Fibroblast of skin of right biceps (primary cell): ENCODE measurements at places on chromosomes 2 and 18.

GRCh38 chr2:102024410-102024809 is 32.6 kb downstream of the IL1R2 start:
- no peak for DNase-seq

DNA sequence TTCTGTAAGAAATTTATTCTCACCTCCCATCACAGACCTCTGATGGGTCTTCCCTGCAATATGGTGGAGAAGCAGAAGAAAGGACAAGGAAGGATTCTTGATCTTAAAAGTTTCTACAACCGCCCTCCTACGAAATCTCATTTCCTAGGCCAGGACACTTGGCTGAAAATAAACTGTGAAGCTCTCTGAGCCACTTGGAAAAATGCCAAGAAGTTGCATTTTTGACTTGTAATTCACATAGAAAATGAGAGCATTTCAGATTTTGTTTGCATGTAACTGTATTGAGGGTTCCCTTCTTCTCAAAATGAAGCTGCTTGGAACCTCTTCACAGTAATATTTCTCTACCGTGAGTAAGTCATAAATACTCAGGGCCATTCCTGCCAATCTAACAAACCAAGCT is 458.3 kb upstream of the SLC14A2 start:
- DNase-seq, result peak; percentile 52

DNA sequence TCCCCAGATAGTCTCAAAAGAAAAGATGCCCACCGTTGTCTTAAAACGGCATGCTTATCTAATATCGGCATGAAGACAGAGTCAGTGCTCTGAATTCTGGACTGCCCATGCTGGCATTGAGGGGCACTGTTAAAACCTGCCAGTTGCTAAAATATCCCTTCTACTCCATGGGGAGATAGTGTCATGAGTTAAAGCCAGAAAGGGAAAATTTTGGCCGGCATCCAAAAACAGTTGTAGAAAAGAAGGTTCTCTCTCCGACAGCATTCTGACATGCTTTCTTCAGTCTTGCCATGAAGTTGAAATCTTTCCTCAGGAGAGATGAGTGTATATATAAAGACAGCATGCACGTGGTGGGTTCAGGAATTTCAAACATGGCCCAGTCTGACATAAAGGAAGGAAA is 401.3 kb upstream of the PIK3C3 start:
- DNase-seq, result no peak

GRCh38 chr2:106159866-106160785 is 34.0 kb downstream of the UXS1 start:
- no peak for DNase-seq

DNA sequence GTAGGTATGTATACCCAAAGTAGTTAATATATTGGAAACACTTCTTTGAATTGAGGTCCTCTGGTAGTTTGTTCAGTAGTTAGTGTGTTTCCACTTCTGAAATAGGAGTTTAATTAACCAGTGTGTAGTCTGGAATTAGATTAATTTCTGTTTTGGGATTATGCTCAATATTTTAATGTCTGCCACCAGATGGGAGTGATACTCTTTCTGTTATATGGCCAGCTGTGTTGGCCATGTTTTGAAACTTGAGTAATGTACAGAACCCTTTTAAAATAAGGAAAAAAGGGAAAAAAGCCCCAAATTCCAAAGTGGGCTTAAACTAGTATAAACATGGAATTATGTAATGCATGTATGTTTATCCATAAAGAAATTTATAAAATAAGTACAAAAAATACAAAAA is 147.7 kb downstream of the CTNNA2 start:
- no peak for DNase-seq

GRCh38 chr2:150631236-150631821 is 143.9 kb upstream of the RND3 start:
- DNase-seq, result no peak

DNA sequence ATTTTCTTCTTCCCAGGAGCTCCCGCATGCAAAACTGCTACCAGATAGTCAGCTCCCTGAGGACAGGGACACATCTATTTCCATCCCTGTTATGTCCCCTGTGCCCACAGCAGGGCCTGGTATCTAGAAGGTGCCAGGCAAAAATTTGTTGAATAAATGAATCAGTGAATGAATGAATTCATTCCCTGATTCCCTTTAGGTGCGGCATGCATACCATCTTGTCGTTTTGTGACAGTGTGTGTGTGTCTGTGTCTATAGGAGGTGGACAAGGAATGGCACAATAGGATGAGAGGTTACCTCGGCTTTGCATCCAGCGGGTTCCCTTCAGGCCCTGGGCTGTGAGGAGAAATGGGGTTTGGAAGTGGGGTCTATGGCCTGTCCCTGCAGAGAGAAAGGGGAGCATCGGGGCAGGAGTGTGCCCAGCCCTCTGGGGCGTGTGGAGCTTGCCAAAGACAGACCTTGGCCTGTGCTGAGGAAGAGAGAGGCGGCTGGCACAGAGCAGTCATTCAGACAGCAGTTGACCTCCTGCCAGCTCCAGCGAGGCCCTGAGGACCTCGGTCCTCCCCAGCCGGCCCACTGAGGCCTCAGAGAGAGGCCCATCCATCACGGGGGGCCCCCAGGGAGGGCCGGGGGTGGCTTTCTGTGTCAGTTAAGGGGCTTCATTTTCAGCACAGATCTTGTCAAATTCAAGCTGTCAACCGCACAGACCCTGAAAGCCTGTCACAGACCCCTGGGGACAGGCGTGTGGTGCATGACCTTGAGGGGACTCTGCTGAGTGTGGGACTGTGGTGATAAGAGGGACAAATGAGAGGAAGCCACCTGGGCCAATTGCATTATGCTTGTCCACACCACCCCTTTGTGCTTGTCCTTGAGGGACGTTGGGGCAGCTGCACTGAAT is 125.9 kb upstream of the CXCR4 start:
- DNase-seq, result no peak

GRCh38 chr2:202344178-202344577 is 31.9 kb upstream of the BMPR2 start:
- no peak for DNase-seq

- no peak for DNase-seq
Measured at GRCh38 chr2:9017411-9017810, 13.9 kb upstream of the MBOAT2 start.

DNA sequence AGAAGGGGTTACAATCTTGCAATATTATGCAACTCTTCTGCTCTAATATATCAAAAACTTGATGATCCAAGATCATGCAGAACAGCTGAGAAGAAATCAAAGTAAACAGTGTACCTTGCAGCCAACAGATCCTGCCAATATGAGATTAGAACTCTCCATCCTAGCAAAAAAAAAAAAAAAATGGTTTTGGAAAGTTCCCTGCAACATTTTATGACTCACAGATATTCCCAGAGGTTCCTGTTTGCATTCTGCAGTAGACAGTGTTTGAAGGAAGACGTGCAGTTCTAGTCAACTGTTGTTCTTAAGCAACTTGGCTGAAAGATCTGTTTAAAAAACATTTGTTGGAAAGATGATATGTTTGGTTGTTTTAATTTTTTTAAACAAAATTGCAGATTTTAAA is 103.6 kb upstream of the WDR75 start:
- peak; percentile 72 for DNase-seq

GRCh38 chr2:19888831-19889230 is 13.0 kb downstream of the TTC32 start:
- no peak for DNase-seq

- no peak for DNase-seq
Measured at GRCh38 chr2:871175-871727, 79.4 kb upstream of the SNTG2 start.

- peak; percentile 50 for DNase-seq
Measured at GRCh38 chr2:40440835-40441234, 11.1 kb downstream of the SLC8A1 start.

- DNase-seq, result peak; percentile 20
Measured at GRCh38 chr2:51693640-51694039, 661.7 kb upstream of the NRXN1 start.

GRCh38 chr18:73848656-73849055 is 299.0 kb downstream of the FBXO15 start:
- DNase-seq, result peak; percentile 87

GRCh38 chr2:172693037-172693436 is 42.6 kb upstream of the RAPGEF4 start:
- peak; percentile 98 for DNase-seq

- DNase-seq, result no peak
Measured at GRCh38 chr2:133993160-133993559, 260.7 kb upstream of the MGAT5 start.

DNA sequence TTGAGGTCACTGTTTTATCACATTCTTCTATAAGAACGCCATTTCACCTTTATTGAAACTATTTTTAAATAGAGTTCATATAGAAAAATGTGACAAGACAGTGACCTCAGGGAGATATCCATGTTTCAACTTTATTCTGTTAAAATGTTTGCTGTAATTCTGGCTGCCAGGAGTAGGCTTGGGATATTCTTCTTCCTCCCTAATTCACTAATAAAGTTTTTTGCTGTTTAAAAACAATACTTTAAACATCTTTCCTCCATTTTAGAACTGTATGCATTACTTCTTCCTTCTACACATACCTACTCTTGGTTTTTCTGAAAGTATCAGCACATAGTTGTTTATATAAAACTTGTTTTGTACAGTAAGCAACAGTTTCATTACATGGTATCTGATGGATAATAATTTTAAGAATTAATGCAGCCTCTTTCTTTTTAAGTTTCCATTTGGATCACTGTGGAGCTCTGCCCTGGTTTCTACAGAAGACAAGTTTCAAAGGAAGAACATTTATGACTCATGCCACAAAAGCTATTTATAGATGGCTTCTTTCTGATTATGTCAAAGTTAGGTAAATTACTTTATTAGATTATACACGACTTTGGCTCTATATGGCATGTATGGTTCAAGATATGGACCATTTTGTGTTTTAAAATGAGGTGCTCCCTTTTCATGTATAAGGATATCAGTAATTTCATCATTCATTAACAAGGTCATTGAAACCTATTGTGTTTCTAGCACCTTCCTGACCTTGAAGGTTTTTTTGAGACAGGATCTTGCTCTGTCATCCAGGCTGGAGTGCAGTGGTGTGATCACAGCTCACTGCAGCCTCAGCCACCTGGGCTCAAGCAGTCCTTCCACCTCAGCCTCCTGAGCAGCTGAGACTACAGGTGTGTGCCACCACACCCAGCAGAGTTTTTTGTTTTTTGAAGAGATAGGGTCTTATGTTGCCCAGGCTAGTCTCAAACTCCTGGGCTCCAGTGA is 7.2 kb downstream of the CPSF3 start:
- DNase-seq, result peak; percentile 42

DNA sequence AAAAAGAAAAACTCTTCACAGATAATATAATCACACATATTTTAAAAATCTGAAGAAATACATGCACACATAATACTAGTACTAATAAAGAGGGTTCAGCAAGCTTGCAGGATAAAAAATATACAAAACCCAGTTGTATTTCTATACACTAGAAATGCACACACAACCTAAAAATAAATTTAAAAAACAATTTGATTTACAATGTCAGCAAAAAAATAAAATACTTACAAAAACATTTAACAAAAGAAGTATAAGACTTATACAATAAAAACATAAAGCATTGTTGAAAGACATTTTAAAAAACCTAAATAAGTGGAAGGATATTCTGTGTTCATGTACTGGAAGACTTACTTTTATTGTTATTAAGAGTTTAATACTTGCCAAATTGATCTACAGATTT is 81.7 kb upstream of the ALK start:
- no peak for DNase-seq

DNA sequence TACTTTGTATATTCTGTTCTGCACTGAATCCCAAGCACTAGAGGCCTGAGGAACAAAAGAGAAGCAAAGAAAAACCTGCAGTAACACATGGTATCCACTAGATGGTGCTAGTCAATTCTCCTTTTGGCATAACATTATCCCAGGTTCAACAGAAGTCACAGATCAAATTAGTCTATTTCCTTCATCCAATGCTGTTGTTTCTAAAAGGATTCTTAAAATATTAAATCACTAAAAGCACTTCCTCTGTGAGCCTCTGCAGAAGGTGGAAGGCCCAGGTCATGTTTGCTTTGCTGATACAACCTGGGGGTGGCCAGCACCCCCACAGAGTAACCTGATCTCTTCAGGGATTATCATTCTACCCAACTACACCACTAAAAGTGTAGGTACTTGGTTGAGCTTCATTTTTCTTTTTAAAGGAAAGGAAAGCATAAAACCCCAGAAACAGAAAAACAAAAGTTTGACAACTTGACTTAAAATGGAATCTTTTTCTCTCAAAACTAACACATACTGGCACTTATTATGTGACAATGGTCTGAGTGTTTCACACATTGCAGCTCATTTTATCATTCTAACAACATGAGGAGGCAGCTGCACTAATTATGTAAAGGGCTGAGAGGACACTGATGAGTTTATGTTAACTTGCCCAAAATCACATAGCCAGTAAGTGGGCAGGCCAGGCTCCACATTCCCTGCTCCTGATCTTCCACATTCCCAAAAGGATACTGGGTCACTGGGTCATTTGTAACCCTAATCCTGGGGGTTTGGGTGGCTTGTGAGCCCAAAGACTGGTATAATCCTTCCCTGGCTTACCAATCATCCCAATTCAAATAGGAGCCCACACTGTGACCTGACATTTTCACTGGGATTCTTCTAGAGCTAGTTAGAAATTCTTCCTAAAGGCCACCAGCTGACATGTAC is 66.8 kb upstream of the DNER start:
- peak; percentile 41 for DNase-seq

DNA sequence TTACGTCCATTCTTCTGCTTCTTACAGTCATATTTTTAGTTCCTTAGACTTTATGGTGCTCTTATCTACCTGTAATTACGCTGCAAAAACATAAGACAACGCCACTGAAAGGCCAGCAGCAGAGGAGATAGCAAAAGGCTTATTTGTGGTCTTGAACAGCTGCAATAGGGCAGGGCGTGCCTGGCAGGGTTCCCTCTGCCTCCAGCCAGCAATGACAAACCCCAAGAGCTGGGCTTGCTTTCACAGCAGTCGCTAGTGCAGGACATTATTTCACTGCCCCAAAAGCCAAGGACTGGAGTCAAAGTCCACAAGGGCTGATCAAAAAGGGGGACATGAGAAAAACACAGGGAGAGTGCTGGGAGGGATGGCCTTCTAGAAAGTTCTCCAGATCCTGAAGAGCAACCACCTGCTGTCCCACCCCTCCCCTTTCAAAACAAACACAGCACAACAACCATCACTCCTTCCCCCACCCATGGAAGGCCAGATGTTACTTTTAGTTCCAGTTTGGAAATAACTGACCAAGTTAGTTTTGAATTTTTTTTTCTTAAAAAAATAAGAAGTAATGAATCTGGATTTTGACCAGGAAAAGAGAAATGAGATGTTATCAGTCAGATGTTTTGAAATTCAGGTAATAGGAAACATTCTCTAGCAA is 127.8 kb downstream of the RBMS1 start:
- DNase-seq, result no peak

DNA sequence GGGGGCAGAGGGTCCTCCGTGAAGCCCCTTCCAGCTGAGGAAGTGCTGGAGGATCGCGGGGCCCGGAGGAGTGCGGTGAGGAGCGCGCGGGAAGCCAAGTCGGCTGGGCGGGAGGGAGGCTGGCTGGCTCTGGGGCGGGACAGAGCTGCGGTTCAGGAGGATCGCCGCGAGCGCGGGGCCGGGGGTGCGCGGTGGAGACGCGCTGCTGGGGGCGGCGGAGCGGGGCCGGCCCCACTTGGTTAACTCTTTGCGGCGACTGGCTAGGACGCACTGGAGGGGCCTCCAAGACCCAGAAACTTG is 464 bp downstream of the CYBRD1 start:
- peak; percentile 30 for DNase-seq
